ENCODE measurements at places on chromosomes 6 and 20.

GRCh38 chr6:66993272-66993671, 1286.2 kb upstream of the EYS start:
- no peak for DNase-seq

DNA sequence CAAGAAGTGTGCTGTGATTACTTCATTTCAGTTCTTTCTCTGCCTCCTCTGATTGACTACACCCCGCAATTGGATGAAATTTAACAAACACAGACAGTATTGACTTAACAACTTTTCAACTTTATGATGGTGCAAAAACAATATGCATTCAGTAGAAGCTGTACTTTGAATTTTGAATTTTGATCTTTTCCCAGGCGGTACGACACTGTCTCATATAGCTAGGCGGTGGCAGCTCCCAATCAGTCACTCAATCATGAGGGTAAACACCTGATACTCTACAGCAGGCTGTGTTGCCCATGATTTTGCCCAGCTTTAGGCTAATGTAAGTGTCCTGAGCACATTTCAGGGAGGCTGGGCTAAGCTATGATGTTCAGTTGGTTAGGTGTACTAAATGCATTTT, 47.6 kb upstream of the MYLIP start:
- DNase-seq, result no peak

DNA sequence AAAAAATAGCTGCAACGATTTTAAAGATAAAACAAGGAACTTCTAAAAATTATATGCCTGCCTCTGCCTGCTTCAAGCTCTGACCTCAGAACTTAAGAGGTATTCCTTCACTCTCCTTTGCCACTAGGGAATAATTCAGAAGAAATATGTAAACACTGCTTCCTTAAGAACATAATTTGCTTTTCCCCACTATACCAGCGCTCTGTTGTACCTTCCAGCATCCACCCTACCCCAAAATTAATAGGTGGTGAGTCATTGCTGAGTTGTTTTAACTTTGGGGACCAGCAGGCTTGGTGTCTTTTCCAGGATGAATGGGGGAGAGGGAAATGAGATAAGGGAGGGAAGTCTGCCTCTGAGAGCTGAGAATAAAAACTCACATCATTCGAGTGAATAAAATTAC, 107.7 kb upstream of the ATXN1 start:
- no peak for DNase-seq

DNA sequence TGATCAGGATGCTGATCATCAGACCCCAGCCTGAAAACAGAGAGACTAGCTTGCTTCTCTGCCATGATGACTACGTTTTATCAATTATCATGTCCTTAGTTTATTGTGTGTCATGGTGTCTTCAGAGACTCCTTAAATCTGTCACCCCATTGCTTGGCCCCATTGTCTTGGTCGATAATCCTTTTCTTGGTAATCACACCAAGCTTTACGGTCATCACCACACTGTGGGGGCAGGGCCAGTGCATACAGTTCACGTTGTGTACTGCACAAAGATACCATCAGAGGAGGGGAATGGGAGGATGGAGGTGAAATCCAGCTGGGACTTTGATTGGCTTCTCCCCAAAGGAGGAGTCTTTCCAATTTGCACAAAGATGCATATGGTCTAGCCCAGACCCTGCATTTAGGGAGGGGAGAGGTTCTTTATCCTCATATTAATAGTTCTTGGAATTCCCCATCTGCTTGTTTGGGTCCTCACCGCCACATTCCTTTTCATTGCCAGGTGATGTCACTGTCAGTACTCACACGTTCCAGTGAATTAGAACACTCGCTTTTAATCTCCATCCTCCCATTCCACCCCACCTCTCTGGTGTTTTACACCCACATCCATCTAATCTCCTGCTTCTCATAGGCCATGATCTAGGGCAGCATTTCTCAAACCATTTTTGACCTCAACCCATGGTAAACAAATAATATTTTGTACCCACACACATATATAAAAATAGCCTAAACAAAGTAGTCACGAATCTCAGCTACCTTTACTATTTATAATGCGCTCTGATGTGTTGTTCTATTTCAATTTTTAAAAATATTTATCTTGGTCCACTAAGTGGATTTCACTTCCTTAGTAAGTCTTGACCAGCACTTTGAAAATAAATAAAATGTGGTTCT, 5.7 kb downstream of the ETV7 start:
- DNase-seq, result no peak

DNA sequence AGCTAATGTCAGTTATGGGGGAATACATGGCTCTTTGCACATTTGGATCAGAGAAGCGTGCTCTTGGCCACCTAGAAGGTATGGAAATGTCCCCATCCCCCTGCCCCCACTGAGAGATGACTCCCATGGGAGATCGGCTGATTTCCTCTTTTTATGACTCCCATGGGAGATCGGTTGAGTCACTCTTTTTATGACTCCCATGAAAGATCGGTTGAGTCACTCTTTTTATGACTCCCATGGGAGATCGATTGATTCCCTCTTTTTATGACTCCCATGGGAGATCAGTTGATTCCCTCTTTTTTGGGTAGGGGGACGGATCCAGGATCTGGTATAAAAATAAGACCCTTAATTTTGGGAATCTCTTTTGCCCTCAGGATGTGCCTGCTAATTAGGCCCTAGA, 10.3 kb upstream of the TAAR9 start:
- no peak for DNase-seq

DNA sequence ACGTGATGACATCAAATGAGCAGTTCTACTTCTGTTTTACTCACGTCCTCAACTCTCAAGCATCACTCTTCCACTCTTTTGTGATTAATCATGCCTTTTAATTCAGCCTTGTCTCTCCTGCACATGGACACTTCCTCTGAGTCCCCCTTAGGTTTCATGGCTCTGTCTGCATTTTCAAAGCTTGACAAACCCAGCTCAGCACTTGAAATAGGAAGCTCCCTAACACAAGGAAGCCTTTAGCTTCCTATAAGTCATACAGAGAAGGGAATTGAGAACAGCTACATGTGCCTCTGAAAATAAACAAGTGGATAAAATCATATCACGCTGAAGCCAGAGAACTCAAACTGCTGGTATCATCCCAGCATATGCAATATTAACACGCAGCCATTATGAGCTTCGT, 21.2 kb downstream of the KIF16B start:
- no peak for DNase-seq

DNA sequence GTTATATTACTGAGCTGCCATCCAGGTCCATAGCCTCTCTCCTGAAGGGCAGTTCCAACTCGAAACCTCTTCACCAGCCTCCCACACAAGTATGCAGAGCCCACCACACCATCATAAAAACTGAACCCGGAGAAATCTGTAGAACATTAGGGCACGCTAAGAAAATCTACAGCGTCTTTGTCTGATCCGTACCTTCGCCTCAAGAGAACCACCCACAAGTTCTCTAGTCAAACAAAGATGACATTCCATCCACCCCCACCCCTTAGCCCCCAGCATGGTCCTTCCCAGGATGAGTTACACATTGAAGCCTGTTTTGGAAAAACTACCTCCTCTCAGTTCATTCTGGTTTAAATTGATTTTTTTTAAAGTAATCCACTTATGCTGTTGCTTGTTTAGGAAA, 219.7 kb downstream of the ZMYND8 start:
- no peak for DNase-seq

DNA sequence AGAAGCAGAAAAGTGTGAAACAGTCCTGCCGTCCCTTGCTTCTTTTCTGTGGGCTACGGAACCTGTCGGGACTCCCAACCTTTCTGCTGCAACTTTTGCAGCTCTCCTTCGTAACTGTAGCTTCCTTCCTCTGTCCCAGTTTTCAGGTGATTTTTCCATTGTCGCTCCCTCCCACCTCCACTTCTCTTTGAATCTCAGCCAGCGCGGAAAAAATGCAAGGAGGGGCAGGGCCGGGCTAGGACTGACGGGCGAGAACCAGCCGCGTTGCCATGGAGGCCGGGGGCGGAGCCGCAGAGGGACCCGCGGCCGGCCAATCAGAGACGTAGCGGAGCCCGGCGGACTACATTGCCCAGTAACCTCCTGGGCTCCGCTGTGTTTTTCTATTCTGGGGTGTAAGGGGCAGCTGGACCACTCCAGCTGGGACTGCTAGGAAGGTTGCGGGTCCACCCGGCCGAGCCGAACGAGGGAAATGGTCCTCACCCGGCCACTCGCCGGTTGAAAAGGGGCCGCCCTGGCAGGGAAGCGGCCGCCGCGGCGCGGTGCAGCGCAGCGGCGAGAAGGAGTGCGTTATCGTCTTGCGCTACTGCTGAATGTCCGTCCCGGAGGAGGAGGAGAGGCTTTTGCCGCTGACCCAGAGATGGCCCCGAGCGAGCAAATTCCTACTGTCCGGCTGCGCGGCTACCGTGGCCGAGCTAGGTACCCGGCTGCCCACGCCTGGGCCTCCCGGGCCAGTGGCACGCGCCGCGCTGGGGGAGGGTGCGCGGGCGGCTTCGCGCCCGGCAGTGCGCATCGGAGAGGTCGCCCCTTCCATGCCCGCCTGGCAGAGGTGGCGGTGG, at the start of the genes CYP39A1 and SLC25A27:
TSS of gene CYP39A1 (minus strand) at position 216 of the 836 bp plus-strand sequence. CDS start 236 bp downstream, outside the sequence.
TSS of gene SLC25A27 (plus strand) at position 373 of the 836 bp plus-strand sequence. CDS start at position 591, 218 bp downstream.
- DNase-seq, result peak; percentile 92

- DNase-seq, result no peak
Measured at GRCh38 chr6:107841275-107841670, 17.2 kb upstream of the SCML4 start.

GRCh38 chr6:32191696-32192607, 491 bp downstream of the GPSM3 start:
- no peak for DNase-seq

DNA sequence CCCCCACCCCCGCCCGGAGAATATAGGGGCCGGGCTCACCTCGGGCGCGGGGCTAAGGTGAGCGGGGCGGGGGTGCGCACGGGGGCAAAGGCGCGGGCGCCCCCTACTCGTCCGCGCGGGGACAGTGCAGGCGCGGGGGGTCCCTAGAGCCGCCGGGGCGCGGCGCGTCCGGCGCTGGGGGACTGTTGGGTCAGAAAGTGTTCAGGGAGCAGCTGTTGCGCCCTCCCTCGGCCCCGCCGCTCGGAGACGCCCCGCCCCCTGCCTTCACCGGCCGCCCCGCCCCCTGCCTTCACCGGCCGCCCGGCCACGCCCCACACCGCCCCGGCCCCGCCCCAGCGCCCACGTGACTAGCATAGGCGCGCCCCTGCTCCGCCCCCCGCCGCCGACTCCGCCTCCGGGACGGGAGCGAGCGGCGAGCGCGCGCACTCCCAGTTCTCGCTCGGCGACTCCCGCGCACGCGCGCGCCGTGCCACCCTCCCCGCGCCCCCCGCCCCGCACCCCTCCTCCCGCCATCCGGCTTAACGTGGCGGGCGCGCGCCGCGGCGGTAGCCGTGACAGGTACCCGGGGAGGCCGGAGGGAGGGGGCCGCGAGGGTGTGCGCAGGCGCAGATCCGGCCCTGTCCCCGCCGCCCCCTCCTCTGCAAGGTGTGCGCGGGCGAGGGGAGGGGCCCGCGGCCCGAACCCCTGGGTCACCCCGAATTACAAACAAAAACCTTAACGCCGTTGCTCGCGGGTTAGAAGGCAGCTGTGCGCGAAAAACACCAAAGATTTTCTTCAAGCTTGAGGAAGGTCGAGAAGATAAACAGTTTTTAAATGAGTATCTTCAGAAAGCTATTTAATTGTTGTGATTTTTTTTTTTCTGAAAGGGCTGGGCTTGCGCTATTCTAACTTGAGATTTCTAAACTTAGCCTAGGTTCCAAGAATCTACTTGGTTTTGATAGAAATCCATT, 704 bp upstream of the ZNF217 start:
- peak; percentile 97 for DNase-seq

DNA sequence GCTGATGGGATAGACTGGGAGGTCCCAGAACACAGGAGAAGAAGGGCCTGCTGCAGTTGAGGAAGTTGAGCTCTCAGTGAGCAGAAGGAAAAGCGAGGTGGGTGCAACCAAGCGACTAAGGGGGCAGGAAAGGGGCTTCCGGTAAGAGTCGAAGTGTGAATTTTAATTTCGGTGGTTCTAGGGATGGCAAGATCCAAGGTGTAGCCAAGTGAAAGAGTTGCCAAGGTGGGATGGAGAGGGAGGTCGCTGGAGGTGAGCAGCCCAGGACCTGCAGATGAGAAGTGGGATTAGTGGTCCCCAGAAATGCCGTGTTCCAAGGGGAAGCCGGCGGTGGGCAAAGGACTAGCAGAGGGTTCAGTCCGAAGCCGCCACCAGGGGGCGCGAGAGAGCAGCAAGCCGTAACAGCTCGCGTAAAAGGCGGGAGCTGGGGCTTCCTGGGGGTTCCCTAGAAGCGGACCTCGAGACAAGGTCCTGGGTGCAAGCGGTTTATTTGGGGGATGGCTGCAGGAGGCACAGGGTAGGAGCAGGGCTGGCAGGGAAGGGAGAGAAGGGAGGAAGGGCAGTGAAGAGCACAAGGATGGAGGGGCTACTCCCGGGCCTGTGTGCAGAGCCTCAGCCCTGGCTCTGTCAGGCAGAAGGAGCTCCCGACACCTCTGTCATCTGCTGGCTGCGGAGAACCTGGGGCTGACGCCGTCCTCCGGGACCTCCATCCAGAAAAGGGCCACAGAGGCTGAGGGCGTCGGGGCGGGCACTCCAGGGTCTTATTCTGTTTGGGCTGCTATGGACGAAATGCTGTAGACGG, 103.6 kb downstream of the PAX1 start:
- DNase-seq, result no peak

DNA sequence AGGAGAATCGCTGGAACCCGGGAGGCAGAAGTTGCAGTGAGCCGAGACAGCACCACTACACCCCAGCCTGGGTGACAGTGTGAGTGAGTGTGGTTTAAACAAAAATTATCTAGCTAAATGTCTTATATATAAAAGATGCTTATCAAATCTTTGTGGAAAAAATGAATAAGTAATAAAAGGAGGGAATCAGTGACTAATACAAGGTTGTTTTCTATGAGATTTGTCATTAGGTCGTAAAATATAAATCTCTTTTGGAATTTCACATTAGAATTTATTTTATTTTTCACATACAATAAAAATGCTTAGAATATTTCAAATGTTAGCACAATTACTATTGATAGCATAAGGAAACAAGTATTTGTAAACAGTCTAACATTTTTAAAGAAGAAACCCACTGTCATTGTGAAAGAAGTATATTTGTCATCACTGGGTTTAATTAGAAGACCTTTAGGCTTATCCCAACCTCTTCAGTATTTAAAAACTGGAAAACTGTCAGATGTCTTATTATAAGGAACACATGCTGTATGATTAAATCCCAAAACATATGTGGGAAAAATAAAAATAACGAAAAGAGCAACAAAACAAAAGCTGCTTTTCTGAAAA, 47.1 kb downstream of the ASCC3 start:
- DNase-seq, result no peak

DNA sequence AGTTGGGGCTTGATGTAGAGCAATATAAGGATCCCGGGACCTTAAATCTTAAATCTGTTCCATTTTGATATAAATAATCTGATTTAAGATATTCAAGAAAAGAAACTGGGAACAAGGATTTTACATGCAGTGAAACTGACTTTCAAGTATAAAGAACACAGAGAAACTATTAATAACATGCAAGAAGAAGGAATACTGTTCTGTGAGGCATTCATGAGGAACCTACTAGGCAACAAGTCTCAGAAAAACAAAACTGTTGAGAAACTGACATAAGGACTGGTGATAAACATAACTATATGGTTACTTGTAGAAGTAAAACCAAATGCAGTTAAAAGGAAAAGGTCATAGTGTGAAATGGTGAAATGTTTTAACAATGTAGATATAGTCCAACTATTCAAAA, 15.8 kb downstream of the HDDC2 start:
- DNase-seq, result no peak

GRCh38 chr6:44538131-44538806, 150.8 kb downstream of the CDC5L start:
- DNase-seq, result no peak

GRCh38 chr6:50822078-50822476, 3.4 kb downstream of the TFAP2B start:
- no peak for DNase-seq

All from left hindlimb (tissue), 1 donor.